HAP-1 (cell line): ENCODE measurements at places on chromosomes 2 and 18.
A peak's percentile ranks its signal among the peaks of the same experiment; 100 is the strongest.

GRCh38 chr2:1715184-1716013, 28.9 kb downstream of the PXDN start:
- DNase-seq = no peak

GRCh38 chr2:156476021-156476849, 40.1 kb downstream of the GPD2 start:
- no peak for DNase-seq

DNA sequence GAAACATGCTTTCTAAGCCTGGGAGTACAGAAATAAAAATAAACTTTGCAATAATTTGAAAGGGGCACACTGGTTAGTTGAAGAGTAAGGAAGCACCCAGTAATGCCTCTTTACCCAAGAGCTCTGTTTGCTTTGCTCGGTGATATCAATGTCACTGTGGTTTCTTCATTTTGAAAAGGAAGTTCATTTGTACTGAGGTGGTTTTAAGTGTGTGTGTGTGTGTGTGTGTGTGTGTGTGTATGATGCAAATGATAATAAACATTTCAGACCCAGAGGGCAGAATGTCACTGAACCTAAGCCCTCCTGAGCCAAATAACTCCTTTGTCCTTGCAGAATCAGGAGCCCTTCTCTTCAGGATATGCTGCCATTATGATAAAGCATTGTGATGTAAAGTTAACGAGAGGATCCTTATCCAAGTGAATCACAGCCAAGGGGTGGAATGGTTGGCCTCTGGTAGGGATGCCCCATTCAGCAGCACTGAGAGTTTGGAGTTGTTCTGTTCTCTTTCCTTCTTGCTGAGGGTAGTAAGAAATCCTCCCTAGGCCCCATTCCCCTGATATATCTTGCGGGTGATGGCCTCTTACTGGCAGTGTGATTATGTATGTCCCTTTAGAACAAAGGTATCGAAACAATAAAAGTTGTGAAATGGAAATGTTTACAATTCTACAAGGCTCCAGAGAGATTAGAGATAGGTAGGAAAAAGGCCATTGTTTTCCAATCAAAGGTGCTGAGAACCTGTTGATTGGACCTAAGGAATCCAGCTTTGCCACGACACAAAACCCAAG, 7.6 kb downstream of the ITGA6 start:
- peak; percentile 63 for DNase-seq

GRCh38 chr2:184599054-184599871, 934 bp downstream of the ZNF804A start:
- DNase-seq = peak; percentile 12

- DNase-seq = no peak
Measured at GRCh38 chr2:235371018-235371417, 122.8 kb upstream of the AGAP1 start.

DNA sequence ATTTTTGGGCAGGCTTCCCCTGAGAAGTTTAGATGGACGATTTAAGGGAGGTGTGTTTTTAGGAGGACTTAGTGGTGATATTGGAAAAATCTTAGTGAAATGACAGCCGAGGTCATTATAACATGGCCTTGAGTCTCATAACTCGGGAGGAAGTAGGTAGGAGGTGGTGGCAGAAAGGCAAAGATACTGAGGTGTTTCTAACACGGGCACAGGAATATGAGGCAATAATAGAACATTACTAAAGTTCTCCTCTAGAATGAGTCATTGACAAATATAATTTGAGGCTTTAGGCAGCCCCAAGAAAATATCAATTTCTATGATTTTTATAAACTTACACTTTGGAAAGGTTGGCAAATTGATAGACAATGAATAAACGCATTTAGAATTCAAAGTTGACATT, 146.1 kb upstream of the ZEB2 start:
- DNase-seq = no peak

DNA sequence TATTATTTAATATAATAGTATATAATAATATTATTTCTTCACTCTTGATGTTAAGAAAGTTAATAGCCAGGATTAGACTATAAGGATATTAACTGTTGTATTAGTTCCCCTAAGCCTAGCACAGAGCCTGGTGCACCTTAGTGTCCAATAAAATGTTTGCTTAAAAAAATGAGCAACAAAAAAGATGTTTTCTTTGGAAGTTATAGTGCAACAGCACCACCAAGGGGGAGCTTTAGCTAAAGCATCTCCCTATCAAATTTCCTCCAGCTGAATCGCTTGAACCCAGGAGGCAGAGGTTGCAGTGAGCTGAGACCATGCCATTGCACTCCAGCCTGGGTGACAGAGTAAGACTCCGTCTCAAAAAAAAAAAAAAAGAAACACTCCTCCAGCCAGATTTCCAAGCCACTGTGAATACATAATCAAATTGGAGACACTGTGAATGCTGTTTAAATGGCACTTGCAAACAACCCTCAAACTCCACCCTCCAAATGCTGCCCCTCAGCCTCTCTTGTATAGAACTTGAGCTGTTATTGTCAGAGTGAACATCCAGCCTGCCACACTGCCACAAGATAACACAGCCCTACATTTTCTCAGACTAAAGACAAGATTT, 221.9 kb downstream of the DYM start:
- DNase-seq = peak; percentile 50

DNA sequence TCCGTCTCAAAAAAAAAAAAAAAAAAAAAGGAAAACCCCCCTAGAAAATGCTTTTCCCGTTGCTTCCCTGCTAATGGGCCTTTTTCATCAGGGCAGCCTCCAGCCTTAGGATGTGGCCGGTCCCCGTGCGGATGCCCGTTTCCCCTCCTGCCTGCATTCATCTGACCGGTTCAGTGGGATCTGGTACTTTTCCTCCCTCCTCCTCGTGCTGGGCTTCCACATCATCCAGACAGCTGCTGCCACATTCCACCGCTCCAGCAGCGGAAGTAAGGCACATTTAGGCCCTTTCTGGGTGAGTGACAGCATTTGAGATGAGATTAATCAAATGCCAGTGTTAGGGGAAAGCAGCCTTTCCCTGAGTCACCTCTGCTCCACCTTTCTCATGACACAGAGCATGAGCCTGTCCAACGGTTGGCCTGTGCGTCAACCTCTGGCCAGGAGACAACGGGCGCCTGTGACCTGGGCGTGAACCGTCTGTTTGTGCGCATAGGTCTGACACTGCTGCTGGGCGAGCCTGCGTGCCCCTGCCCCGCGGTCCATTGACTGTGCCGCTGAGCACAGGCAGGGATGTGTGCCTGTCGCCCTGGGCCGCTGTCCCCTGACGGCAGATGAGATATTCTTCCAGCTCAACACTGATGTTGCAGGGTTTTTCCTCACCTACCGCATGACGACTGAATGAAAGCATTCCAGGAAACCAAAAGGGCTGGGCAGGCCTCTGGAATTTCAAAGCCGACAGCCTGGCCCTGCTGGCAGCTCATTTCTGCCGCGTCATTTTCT, 174.0 kb downstream of the TGIF1 start:
- no peak for DNase-seq

- no peak for DNase-seq
Measured at GRCh38 chr18:30992231-30992630, 50.3 kb downstream of the DSC3 start.

DNA sequence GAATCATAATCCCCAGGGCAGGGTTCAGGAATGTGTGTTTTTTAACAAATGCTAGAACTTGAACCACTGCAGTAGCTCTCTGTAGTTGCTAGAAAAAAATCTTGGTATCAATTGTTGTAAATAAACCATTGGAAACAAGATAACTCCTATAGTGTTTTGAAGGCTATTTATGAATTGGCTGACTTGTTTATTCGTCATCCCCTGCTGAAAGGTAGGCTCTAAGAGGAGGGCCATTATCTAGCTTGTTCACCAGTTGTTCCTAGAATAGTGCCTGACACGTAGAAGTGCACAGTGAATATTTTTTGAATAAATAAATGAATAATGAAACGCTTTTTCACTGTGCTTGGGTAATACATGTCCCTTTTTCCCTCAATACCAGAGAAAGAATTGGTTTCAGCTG, 211.4 kb downstream of the BABAM2 start:
- DNase-seq = no peak

GRCh38 chr2:239471011-239471792, 70.4 kb upstream of the HDAC4 start:
- no peak for DNase-seq

DNA sequence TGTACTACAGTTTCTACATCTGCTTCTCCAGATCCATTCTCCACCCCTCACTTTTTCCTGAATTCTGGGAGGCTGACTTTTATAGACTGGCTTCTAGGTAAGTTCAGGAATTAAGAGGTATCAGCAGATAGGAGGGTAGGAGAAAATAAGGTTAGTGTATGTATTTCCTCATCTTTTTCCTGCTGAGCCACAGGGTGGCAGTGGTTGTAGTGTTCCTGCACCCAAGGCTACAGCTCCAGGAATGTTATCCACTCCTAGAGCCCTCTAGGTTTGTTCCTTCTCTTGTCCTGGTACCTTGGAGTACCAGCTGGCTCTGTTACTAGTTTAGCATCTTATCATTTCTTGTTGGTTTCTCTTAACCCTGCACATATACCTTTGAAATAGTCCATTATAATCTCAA, 40.7 kb upstream of the C2orf66 start:
- peak; percentile 18 for DNase-seq

GRCh38 chr2:16890081-16890480, 224.4 kb upstream of the CYRIA start:
- DNase-seq = no peak

DNA sequence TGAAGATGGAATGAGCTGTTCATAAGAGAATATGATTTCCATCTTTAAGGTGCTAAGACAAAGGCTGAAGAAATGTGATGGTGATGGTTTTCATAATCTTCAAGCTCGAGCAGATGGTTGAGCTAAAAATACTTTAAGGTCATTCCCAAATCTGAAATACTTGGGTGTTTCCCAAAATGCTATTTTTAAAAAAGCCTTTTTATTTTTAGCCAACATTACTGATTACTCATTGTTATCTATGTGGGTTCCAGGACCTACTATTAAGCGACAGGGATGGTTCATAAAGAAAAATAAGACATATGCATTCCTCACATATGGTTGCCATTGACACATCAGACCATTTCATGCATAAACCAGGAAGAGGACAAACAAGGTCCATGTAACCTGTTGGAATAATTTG, 298.5 kb downstream of the PLCL1 start:
- DNase-seq = no peak

- DNase-seq = no peak
Measured at GRCh38 chr2:53600815-53601214, 166.8 kb upstream of the CHAC2 start.

- no peak for DNase-seq
Measured at GRCh38 chr2:38155-38554, 8.2 kb downstream of the FAM110C start.

GRCh38 chr2:26913999-26914658, 56.3 kb upstream of the MAPRE3 start:
- DNase-seq = no peak

DNA sequence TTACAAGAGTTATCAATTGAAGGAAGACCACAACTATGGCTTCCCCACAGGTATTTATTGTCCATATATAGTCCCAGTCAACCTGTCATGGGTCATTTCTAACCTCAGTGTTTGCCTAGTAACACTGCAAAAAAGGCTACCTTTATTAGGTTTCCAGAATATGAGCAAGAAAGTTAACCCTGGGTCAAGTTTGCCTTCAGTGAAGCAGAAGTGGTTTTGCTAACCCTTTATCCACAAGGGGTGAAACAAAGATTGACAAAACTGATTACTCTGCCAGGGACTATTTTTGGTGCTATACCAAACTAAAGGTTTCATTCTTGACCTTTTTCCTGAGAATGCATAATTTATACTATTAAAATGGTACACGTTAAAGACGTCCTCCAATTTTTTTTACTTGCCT, 28.8 kb downstream of the SP100 start:
- DNase-seq = no peak

GRCh38 chr18:57086163-57086562, 60.7 kb upstream of the BOD1L2 start:
- no peak for DNase-seq

GRCh38 chr2:143564419-143564818, 435.2 kb downstream of the ARHGAP15 start:
- DNase-seq = no peak

GRCh38 chr2:100004959-100005387, 137.4 kb downstream of the AFF3 start:
- no peak for DNase-seq

DNA sequence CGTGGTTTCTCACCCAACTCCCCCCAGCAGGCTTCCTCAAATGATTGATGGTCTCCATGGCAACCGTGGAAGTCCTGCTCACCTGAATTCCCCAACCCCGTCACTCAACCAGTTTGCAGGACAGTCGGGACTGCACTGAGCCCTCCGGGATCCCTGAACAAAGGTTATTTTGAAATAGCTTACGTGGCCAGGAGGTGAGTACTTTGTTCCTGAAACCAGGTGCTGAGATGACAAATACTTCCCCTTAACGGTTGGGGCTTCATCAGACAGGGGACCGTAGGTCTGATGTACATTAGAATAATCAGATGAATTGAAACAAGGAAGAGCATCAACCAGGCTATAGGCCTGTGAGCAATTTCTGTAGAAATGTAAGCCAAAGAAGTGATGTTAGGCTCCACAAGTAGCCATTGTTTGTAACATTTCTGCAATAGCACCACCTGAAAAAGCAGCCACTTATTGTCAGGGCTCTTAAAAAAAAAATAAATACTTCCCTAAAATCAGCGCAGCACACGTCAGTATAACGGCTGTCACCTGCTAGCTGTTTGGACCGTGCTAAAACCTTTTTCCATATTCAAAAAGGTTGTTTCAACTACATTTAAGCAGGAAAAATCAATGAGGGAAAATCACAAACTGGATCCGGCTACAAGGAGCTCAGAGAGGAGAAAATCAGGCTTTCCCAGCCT, 206.4 kb upstream of the ID2 start:
- no peak for DNase-seq

DNA sequence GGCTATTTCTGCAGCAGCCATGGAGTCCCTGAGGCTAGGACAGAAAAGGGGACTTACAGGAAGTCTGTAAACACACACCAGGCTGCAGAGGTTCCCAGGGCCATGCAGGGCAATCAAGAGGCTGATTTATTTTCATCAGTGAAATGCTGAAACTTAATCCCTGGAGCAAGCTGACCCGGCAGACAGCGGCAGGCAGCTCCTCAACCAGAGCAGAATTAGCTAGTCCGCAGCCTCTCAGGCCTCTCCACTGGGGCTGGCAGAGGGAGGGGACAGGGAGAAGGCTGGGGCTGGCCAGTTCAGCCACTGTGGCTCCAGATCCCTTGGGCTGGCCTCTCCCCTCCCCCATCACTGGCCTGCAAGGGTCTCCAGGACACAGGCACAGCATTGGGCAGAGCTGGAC, 136.3 kb downstream of the TNS1 start:
- no peak for DNase-seq

DNA sequence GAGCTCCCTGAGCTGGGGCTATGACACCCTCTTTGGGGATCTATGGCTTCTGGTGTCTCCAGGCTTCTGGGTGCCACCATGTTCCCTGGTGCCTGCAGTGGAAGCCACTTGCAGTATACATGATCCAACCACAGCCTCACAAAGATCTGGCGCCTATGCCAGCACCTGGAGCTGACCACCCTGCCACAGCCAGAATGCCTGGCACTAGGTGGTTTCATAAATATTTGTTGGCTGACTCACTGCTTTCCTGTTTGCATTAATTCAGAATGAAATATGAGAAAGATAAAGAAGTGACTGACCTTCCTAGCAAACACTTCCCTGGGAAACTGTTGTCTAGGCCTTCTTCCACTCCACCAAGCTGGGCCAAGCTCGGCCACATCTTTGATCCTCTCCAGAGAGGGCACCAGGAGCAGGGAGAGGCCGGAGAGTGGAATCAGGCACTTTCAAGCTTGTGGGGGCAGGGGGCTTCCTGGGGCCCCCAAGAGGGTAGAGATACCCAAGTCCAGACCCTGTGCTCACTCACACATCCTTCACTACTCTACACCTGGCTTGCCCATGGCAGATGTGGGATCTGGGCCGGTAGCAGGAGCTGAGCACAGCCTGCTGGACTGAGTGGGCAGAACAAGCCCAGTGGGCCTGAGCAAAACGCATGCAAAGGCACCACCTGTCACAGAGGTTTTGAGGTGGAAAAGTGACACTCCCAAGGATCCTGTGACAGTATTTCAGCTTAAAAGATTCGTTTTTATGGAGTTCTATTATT, 565.7 kb downstream of the SLC4A3 start:
- no peak for DNase-seq
